Activated naive CD8-positive, alpha-beta T cell treated with anti-CD3 and anti-CD28 coated beads for 36 hours (primary cell): ENCODE measurements at places on chromosomes 5 and 9.

DNA sequence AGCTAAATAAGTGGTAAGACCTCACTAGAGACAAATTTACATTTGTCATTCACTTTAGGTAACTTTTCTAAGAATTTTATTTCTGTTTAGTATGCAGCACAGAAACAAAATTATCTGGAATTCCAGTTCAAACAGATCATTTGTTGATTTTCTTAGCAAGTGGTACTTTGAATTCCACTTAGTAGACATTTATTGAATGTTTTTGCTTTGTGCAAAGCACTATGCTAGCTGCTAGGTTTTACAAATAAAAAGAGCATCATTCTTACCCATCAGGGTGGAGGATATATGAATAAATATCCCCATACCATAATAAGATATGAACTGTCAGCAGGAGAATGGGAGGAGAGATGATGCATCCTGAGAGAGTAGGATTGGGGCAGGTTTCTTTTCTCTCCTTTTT lies 35.4 kb downstream of the GNG10 start:
- DNase-seq = no peak

- DNase-seq = no peak
Measured at GRCh38 chr9:85479305-85479704, 262.4 kb downstream of the AGTPBP1 start.

GRCh38 chr9:71766663-71767062 lies 1.6 kb downstream of the CEMIP2 start:
- no peak for DNase-seq

- DNase-seq = peak; percentile 50
Measured at GRCh38 chr9:69971643-69972449, 71.8 kb upstream of the MAMDC2 start.

GRCh38 chr5:32325062-32325461 lies 12.3 kb upstream of the MTMR12 start:
- DNase-seq = no peak

DNA sequence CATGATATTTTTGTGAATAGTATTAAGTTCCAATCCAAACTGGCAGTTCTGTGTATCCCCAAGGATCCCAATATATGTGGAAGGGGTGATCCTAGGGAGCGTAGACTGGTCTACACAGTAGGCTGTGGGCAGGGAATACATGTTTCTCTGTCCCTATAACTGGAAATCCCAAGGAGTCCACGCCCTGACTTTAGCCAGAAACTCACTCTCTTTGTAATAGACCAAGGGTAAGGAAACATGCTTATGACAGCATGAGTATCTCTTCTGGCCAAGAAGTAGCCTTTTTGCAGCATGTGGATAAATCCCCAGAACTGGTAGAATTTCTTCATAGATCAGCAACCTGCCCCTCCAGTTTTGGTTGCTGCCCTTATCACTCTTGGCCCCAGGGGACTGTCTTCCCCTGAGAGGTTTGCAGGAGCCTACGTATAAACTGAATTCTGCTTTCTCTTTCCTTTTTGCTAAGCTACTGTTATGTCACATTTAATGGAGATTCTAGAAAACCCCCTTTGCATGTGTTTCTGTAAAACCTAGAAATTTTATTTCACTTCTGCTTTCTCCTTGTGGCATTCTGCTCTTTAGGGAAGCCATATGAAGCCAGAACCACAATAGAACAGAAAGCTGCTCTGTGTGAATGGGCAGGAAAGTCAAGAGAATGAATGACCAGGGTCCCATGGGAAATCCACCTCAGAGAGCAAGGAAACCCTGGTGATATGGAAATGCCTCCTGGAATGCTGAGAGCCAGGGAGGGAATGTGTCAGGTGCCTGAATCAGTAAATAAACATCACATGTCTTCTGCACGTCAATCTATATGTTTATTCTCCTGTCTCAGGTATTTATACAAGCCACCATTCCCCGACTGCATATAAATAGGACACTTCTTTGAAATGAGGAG lies 3.5 kb downstream of the IFNA2 start:
- DNase-seq = peak; percentile 14

DNA sequence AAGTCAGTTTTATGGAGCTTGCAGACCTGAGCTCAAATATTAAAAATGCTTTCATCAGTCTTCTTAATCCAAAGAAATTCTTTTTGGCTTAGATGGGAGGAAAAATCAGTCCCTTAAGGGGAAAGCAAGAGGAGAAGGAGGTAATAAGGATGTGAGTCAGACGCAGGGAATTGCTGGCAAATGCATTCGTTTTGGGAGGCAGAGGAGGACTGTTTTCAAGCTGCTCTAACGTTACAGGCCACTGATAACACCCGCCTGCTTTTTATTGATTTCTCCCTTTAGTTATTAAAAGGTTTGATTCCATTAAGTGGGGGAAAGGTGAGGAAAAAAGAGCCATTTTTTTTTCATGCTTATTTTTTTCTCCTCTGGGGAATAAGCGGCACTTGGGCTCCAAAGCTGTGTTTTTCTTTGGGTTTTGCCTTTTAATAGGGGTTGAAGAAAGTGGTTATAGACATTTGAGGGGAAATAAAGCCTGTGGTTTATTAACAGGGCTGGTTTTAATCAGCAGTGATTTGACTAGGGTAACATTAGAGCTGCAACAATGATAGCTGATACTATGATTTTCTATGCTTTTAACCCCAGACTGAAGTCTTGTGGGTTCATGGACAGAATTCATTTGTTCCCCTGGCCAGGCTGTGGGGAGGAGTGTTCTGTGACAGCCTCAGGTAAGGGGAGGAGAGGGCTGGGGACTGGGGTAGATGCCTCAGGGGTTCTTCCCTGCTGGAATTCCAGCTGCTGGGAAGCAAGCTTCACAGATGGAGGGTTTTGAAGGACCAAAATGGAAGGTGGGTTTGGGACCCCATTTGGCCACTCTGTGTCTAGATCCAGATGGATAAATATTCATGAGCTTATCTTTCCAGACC lies 225.2 kb downstream of the GAS1 start:
- no peak for DNase-seq

- DNase-seq = no peak
Measured at GRCh38 chr5:69209602-69210001, 20.2 kb downstream of the CENPH start.

DNA sequence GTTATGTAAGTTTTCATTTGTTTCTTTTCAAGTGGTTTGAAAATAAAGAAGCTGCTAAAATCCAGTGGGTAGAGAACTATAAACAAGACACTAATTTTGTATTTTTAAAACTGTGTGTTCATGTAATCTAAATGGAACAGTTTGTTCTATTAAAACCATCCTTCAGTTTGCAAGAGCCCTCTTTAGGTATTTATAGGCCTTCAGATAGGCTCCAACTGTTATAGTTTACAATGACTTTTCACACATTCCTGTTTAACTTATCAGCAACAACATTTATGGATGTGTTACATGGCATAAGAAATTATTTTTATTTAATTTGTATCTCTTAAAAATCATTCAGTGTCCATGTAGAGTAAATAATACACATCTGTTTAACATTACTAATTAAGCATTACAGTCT lies 126.7 kb upstream of the SLCO6A1 start:
- no peak for DNase-seq

- no peak for DNase-seq
Measured at GRCh38 chr5:26625099-26625498, 413.3 kb downstream of the CDH9 start.

DNA sequence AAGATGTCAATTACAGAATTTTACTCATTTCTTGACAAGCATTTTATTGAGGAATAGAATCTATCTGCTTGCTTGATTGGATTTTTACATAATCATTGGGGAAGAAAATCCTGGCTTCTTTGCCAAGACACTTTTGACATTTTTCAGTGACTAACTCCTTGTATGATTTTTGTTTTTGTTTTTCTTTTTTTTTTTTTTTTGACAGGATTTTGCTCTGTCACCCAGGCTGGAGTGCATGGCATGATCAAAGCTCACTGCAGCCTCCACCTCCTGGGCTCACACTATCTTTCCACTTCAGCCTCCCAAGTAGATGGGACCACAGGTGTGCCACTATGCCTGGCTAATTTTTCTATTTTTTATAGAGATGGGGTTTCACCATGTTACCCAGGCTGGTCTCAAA lies 672.3 kb upstream of the RGMB start:
- no peak for DNase-seq

- no peak for DNase-seq
Measured at GRCh38 chr9:115524453-115525059, 406.6 kb upstream of the TNC start.

GRCh38 chr5:2899311-2899710 lies 147.8 kb upstream of the IRX2 start:
- DNase-seq = no peak

DNA sequence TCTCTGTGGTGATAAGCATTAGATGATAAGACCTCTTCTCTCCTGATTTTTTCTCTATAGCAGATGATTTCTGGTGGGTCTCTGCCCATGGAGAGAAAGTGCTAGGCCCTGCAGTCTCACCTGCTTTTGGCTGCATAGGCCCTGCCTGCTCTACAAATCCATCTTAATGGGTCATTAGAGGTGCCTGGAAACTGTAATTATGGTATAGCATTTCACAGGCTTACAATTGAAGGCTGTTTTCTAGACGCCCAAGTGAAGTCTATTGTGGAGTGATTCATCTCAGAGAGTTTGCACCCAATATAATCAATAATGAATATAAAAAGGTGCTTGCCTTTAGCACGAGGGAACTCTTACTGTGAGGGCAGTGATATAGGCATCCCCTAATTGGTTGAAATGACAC lies 33.8 kb downstream of the NEUROG1 start:
- no peak for DNase-seq

DNA sequence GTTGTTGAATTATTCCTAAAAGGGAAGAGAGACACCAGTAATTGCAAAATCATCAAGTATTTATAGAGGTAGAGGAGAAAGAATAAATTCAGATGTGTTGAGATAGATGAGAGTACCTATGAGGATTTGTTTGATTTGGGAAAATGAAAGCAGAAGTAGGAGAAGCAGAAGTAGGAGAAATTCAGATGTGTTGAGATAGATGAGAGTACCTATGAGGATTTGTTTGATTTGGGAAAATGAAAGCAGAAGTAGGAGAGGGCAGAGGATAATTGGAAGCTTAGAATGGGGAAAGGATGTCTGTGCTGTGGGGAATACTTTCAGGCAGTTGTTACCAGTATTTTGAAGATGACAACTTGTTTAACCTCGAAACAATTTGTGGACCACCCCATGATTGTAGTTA lies 35.1 kb upstream of the ZCCHC7 start:
- DNase-seq = no peak

DNA sequence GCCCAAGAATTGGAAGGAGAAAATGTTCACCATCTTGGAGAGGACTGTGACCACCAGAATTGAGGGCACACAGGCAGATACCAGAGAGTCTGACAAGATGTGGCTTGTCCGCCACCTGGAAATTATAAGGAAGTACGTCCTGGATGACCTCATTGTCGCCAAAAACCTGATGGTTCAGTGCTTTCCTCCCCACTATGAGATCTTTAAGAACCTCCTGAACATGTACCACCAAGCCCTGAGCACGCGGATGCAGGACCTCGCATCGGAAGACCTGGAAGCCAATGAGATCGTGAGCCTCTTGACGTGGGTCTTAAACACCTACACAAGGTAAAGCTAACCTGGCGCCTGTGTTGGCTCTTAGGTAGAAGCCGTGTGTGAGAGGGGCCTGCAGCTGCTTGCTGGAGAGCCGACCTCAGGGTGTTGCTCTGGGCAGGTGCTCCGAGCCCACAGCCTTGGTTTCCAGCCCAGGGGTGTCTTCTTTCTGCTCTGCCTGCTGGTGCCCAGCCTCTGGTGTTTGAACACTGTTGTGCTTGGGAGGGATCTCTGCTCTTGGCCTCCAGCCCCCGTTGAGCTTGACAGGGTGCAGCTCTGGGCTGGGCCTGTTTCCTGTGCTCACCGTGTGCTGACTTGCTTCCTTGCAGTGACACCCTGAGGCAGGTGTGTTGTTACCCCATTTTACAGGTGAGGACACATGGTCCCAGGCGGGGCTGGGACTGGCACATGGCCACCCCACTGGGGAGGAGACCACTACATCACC lies 10.9 kb downstream of the EXOC3 start:
- no peak for DNase-seq

DNA sequence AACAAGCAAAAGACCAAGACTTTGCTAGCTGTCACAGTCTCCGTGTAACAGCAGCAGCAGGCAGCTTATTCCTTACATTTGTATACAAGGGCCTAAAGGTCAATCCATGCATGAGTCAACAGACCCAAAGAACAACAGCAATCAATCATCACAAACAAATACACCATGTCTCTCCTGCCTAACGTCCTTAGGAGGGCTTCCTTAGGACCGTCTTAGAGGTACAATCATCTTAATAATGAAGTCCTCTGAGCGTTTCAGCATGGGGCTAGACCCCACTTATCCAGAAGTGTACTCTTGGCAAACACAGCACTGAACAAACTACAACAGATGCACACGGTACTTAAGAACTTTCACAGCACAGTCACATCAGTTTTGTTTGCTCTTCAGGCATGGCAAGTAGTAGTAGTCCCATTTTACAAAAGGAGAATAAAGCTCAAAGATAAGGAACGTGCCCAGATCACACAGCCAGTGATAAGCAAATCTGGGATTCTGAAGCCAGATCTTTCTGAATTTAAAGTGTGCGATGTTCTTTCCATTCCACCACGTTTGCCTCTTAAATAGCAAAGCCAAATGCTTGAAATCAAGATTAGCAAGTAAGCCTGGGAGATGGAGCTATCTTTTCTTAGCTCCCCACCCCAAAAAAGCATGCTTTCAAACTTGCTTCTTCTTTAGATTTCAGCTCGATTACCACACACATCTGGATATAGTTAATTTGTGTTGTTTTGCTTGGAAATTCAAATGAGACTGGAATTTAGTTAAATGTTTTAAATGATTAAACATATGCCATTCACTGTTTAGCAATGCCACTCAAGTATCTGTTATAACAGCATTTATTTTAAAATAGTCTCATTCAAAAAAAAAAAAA lies 24.2 kb downstream of the PSMB7 start:
- no peak for DNase-seq

DNA sequence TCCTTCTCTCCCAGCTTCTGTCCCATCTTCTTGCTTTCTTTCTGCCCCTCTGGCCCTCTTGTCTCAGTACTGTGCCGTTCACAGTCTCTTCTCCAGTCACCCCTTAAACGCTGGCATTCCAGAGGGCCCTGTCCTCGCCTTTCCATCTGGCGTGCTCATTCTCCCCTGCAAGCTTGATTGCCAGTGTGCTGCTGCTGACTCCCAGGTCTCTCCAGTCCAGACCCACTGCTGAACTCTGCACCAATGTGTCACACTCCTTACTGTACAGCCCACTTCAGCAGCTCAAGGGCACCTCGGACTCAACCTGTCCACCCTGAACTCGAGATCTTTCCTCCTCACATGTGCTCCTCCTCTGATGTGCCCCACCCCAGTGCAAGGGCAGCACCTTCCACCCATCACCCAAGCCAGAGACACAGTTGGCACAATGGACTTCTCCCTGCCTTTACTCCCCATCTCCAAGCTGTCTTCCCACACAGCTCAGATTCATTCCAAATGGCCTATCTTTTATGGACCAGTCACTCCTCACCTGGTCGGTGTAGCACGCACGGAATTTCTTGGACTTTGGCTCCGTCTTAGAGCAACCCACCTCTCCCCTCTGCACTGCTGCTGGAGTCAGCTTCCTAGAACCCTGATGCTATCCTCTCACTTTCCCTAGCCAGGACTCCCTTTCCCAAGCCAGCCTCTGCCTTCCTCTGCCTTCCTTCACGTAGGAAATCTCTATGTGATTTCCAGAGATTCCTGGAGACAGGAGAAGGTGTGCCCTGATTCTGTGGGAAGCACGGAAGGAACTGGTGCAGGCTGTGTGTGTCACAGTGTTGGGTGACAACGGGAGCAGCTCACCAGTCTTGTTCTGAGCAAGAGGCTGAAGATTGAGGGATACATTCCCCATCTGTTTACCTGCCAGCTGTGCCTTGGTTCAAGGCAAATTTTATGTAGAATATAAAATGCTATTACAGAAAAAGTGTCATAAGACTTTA lies 26.0 kb upstream of the SLC2A8 start:
- DNase-seq = no peak
